ENCODE measurements at places on chromosomes 6 and 20. TPM values are rescaled to one million over a fixed set of nuclear protein-coding genes. Genes with fewer than 3 reads are reported as not detected.

PRSS35 gene
- 3.9 TPM for total RNA-seq

DNA sequence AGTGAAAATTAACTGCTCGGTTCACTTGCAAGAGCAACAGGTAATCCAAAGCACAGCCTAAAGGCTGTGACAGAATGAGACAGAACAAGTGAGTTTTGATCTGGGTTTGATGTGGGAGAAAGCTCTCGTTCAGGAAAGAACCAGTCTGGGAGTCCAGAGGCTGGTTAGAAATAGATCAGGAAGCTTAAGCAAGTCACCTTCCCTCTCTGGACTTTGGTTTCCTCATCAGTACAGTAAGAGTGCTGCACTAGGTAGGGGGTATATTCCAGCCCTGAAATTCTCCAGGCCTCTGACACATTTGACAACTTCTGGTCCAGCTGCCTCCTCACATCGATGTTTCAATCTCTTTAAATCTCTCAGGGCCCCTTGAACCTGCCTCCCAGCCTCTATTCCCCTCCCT lies 33.7 kb upstream of the MDGA1 start:
- no peak for DNase-seq

DNA sequence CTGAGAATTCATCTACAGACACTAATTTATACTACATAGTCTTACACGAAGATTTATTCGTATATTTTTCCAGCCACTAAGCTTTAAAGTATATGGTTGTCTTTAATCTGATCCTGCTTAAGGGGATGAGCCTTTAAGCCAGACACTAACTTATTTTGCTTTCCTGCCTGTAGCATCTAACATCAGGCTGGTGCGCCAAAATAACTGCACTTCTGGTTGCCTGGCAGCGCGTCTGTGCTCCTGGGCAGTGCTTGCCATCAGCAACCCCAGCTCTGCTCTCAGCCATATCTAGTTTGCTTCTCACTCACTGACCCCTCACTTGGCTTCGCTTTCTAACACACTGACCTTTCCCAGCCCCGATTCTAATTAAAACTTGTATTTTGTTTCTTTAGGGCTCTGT lies 21.8 kb downstream of the HMGCLL1 start:
- DNase-seq: no peak

GRCh38 chr6:150081702-150082101 lies 12.8 kb upstream of the ULBP3 start:
- DNase-seq: no peak

- no peak for DNase-seq
These were observed 113.3 kb downstream of the CDKAL1 start for GRCh38 chr6:20647585-20647984.

CCN6 gene
- total RNA-seq: not detected

DNA sequence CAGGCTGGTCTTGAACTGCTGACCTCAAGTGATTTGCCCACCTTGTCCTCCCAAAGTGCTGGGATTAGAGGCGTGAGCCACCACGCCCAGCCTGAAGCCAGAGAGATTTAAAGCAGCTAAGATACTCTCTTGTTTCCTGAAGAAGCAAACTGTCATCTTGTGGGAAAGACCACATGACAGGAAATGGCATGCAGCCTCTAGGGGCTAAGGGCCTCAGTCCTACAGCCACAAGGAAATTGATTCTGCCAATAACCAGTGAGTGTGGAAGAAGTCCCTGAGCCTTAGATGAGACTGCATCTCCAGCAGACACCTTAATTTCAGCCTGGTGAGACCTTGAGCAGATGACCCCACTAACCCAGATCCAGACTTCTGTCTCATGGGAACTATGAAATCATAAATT lies 40.9 kb downstream of the KIZ start:
- no peak for DNase-seq
